ENCODE measurements at places on chromosomes 7 and 10.

- no peak overlapping the region for H3K27ac ChIP-seq
- H3K27me3 ChIP-seq, result no peaks in the 10 kb centered on the region
- peaks cover 5% of the 10 kb centered on the region for H3K36me3 ChIP-seq
Observed at GRCh38 chr7:135877805-135878204, 99.4 kb downstream of the MTPN start.

DNA sequence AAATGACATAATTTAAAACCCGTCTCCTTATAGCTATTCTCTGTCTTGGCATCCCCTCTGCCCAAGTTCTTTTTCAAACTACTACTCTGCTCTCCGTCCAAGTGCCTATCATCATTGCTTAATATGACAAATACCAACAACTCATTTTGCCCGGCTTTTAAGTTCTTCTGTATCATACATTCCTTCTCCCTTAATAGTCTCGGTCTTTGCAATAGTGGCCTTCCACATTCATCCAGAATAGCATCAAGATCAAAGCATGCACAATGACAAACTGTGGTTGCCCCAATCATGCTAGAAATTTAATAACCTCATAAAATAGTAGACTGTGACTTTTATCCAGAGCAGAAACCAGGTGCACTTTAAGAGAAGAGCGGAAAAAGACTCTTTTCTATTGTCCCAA is 198.9 kb downstream of the ETV1 start:
- H3K27ac ChIP-seq, result no peak overlapping the region
- no peak for DNase-seq
- no peaks in the 10 kb centered on the region for H3K4me1 ChIP-seq
- H3K36me3 ChIP-seq, result no peaks in the 10 kb centered on the region
- peaks cover 3% of the 10 kb centered on the region for H3K27me3 ChIP-seq

- H3K4me1 ChIP-seq, result peaks cover 33% of the 10 kb centered on the region
- H3K4me3 ChIP-seq, result no peak overlapping the region
- H3K27ac ChIP-seq, result no peak overlapping the region
- no peaks in the 10 kb centered on the region for H3K27me3 ChIP-seq
Observed at GRCh38 chr7:86968618-86969017, 90.8 kb downstream of the ELAPOR2 start.

DNA sequence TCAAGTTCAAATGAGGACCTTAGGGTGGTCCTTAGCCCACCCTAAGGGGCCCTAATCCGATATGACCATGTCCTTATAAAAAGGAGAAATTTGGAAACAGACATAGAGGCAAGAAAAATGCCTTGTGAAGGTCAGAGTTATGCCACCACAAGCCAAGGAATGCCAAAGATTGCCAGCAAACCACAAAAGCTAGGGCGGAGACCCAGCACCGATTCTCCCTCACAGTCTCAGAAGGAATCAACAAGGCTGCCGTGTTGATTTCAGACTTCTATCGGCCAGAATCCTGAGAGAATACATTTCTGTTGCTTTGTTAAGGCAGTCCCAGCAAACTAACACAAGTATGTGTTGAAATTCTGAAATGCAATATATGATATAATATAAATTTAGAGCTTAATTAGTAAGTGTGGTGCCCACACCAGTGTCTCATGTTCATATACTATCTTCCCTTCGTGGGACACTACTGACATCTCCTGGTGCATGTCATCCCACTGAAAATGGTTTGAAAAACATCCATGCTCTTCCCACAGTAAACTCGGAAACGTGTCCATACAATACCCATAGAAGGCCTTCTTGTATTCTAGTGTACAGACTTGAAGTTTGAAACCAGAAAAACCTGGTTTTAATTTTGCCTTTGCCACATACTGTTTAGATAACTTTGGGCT is 349.0 kb downstream of the TNS3 start:
- H3K4me3 ChIP-seq, result no peak overlapping the region
- H3K4me1 ChIP-seq, result peaks cover under 1% of the 10 kb centered on the region
- H3K27ac ChIP-seq, result no peak overlapping the region
- peaks cover 3% of the 10 kb centered on the region for H3K27me3 ChIP-seq
- DNase-seq, result no peak

GRCh38 chr7:55158541-55159382 is 139.9 kb downstream of the EGFR start:
- peak overlapping the region; percentile 25 for H3K27ac ChIP-seq
- H3K4me3 ChIP-seq, result no peak overlapping the region
- H3K4me1 ChIP-seq, result peaks cover 51% of the 10 kb centered on the region
- H3K36me3 ChIP-seq, result no peaks in the 10 kb centered on the region
- H3K27me3 ChIP-seq, result peaks cover 6% of the 10 kb centered on the region
